ENCODE measurements at places on chromosomes 5 and 9. TPM values are rescaled to one million over a fixed set of nuclear protein-coding genes. Genes with fewer than 3 reads are reported as not detected.
A peak's percentile ranks its signal among the peaks of the same experiment; 100 is the strongest.

Gene CSF2
- total RNA-seq, result not detected

Gene PLEKHG4B
- 46.6 TPM for total RNA-seq

Gene LVRN
- 0.19 TPM for total RNA-seq

Gene CER1
- total RNA-seq, result 0.99 TPM

Gene MARCHF11
- total RNA-seq, result 1.2 TPM

Gene SLC36A3
- total RNA-seq, result not detected

Gene NR6A1
- total RNA-seq, result 10.0 TPM

Gene SEC16A
- 74.6 TPM for total RNA-seq

Gene FBP2
- total RNA-seq, result not detected

Gene TMEFF1
- total RNA-seq, result 9.5 TPM

Gene PRLR
- 6.7 TPM for total RNA-seq

Gene WDR38
- total RNA-seq, result not detected

Gene FAM114A2
- 18.5 TPM for total RNA-seq

DNA sequence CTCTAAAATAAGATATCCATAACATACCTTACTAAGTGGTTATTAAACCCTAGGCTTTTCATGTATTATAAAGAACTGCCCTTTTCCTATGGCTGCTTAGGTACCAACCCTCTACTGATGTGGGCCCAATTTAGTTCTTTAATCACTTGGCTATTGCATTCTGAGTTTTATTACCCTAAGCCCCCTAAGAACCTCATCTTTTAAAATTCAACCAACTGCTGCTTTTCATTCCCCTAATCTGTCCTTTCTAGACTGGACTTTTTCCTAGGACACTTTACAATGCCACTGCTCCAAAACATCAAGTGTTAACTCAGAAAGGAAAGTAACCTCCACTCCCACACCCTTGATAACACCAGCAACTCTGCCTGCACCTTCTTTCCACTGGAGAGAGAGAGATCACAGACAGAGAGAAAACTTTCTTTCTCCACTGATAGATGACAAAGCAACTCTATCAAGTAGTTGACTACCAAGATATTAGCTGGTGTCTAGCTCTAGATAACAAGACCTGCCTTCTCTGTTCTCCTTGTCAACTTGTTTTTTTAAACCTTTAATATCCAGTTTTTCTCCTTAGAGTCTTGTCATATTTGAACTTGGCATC, 27.3 kb downstream of the ELL2 start:
- no peaks in the 10 kb centered on the region for H3K27me3 ChIP-seq
- H3K36me3 ChIP-seq, result peaks cover 6% of the 10 kb centered on the region
- H3K4me1 ChIP-seq, result no peaks in the 10 kb centered on the region
- H3K4me3 ChIP-seq, result peak overlapping the region; percentile 34
- peak overlapping the region; percentile 83 for H3K27ac ChIP-seq
- no peak for DNase-seq

GRCh38 chr5:157400741-157401495, 59.1 kb upstream of the NIPAL4 start:
- no peak overlapping the region for H3K27ac ChIP-seq
- no peak for DNase-seq
- H3K4me3 ChIP-seq, result no peak overlapping the region
- no peaks in the 10 kb centered on the region for H3K4me1 ChIP-seq

GRCh38 chr5:95631255-95631958, 11.5 kb downstream of the GPR150 start:
- no peak overlapping the region for H3K27ac ChIP-seq
- no peaks in the 10 kb centered on the region for H3K4me1 ChIP-seq
- DNase-seq, result no peak
- H3K4me3 ChIP-seq, result no peak overlapping the region

- no peak overlapping the region for H3K4me3 ChIP-seq
- peaks cover 10% of the 10 kb centered on the region for H3K36me3 ChIP-seq
- DNase-seq, result no peak
- H3K27me3 ChIP-seq, result no peaks in the 10 kb centered on the region
- H3K4me1 ChIP-seq, result no peaks in the 10 kb centered on the region
Observed at GRCh38 chr5:138305797-138306196, 25.8 kb downstream of the CDC25C start.

GRCh38 chr5:67677422-67677970, 480.9 kb upstream of the CD180 start:
- peaks cover 3% of the 10 kb centered on the region for H3K27me3 ChIP-seq
- H3K4me3 ChIP-seq, result no peak overlapping the region
- no peak for DNase-seq
- H3K36me3 ChIP-seq, result no peaks in the 10 kb centered on the region

- no peak for DNase-seq
- H3K36me3 ChIP-seq, result no peaks in the 10 kb centered on the region
- no peak overlapping the region for H3K27ac ChIP-seq
- H3K4me1 ChIP-seq, result no peaks in the 10 kb centered on the region
Observed at GRCh38 chr5:98989727-98990126, 60.9 kb upstream of the CHD1 start.

DNA sequence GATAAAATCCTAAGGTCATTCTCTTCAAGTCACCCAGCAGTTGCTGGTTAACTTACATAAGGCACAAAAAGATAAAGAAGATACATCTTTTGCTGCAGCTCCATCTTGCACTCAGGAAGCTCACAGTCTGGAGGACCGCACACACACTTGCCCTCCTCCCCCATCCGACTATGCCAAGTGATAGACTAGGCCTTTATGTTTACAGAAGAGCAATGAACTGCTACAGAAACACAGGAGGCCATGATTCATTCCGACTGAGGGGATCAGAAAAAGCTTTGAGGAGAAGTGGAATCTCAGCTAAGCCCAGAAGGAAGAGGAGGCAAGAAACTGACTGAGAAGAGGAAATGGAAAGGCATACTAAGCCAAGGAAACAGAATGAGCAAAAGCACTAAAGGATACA, 17.4 kb downstream of the NRG2 start:
- H3K27ac ChIP-seq, result no peak overlapping the region
- DNase-seq, result no peak
- H3K4me1 ChIP-seq, result no peaks in the 10 kb centered on the region
- peaks cover 36% of the 10 kb centered on the region for H3K27me3 ChIP-seq
- no peaks in the 10 kb centered on the region for H3K36me3 ChIP-seq
- no peak overlapping the region for H3K4me3 ChIP-seq

GRCh38 chr9:19781240-19781639, 7.6 kb downstream of the SLC24A2 start:
- no peak overlapping the region for H3K27ac ChIP-seq
- no peak for DNase-seq
- no peak overlapping the region for H3K4me3 ChIP-seq
- no peaks in the 10 kb centered on the region for H3K4me1 ChIP-seq
- no peaks in the 10 kb centered on the region for H3K36me3 ChIP-seq

DNA sequence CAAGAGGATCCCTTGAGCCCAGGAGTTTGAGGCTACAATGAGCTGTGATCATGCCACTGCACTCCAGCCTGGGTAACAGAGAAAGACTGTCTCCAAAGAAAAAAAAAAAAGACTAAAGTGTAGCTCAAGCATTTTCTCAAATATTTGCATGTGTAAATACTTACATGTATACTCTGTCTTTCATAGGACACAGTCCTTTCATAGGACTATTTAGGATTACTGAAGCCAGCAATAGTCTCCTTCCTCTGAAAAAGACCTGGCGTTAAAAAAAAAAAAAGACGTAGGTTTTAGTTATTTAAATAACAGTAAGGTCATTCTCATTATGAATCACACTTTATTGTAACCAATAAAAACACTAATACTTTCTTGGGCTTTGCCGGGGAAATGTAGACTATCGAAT, 29.9 kb downstream of the HSDL2 start:
- no peak for DNase-seq
- no peak overlapping the region for H3K27ac ChIP-seq
- peaks cover 29% of the 10 kb centered on the region for H3K36me3 ChIP-seq
- H3K27me3 ChIP-seq, result no peaks in the 10 kb centered on the region

GRCh38 chr5:53323511-53323910, 156.9 kb upstream of the FST start:
- H3K4me1 ChIP-seq, result no peaks in the 10 kb centered on the region
- H3K27me3 ChIP-seq, result no peaks in the 10 kb centered on the region
- H3K27ac ChIP-seq, result peak overlapping the region; percentile 67
- H3K36me3 ChIP-seq, result no peaks in the 10 kb centered on the region

GRCh38 chr5:100270023-100270771, 265.0 kb upstream of the FAM174A start:
- H3K27ac ChIP-seq, result no peak overlapping the region
- H3K27me3 ChIP-seq, result no peaks in the 10 kb centered on the region
- H3K36me3 ChIP-seq, result no peaks in the 10 kb centered on the region
- DNase-seq, result no peak
- peaks cover 9% of the 10 kb centered on the region for H3K4me1 ChIP-seq

- no peak for DNase-seq
- H3K27ac ChIP-seq, result peak overlapping the region; percentile 85
- peaks cover 26% of the 10 kb centered on the region for H3K4me1 ChIP-seq
- H3K36me3 ChIP-seq, result no peaks in the 10 kb centered on the region
Observed at GRCh38 chr9:4106760-4107143, 193.1 kb downstream of the GLIS3 start.

- H3K4me3 ChIP-seq, result no peak overlapping the region
- H3K27ac ChIP-seq, result peak overlapping the region; percentile 22
- H3K27me3 ChIP-seq, result no peaks in the 10 kb centered on the region
- H3K36me3 ChIP-seq, result peaks cover 8% of the 10 kb centered on the region
- DNase-seq, result no peak
- H3K4me1 ChIP-seq, result peaks cover 36% of the 10 kb centered on the region
Observed at GRCh38 chr5:1502046-1502736, 21.6 kb downstream of the LPCAT1 start.

- H3K4me3 ChIP-seq, result no peak overlapping the region
- no peaks in the 10 kb centered on the region for H3K36me3 ChIP-seq
- no peak overlapping the region for H3K27ac ChIP-seq
- DNase-seq, result no peak
- peaks cover 43% of the 10 kb centered on the region for H3K4me1 ChIP-seq
Observed at GRCh38 chr5:103375350-103375749, 116.8 kb downstream of the MACIR start.

DNA sequence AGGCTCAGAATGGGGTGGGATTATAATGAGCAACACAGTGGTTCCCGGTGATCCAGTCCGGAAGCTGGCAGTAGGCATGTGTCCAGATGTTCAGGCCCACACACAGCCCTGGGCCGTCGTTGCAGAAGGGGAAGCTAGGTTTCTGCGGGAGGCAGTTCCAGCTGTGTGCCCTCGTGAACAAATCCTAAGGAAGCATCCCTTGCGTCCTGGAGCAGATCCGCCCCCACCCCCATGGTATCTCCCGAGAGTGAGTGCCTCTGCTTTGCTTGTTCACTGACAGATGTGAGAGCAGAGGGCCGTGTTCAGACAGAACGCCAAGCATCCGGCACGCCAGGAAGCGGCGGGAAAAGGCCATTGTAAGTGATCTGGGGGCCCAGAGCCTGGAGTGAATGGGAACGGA, 104.8 kb downstream of the PDE6A start:
- no peaks in the 10 kb centered on the region for H3K27me3 ChIP-seq
- H3K27ac ChIP-seq, result no peak overlapping the region
- H3K4me1 ChIP-seq, result peaks cover 23% of the 10 kb centered on the region
- H3K4me3 ChIP-seq, result no peak overlapping the region
- DNase-seq, result no peak

DNA sequence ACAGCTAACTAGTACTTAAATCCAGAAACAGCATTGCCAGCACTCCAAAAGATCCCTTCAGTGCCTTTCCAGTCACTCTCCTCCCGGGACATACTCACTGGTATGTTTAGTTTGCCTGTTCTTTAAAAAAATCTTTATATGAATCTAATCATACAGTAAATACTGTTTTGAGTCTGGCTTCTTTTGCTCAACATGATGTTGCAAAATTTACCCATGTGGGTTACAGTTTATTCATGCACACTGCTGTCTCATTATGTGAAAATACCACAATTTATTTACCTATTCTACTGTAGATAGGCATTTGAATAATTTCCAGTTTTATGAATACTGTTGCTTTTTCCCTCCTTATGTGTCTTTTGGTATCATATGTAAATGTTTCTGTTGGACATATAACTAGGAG, 13.5 kb downstream of the NDFIP1 start:
- peaks cover 30% of the 10 kb centered on the region for H3K36me3 ChIP-seq
- peaks cover 18% of the 10 kb centered on the region for H3K4me1 ChIP-seq

GRCh38 chr9:123354806-123355508, 1.0 kb upstream of the CRB2 start:
- peak overlapping the region; percentile 73 for H3K27ac ChIP-seq
- peak overlapping the region; percentile 82 for H3K4me3 ChIP-seq
- H3K27me3 ChIP-seq, result peaks cover 30% of the 10 kb centered on the region
- H3K4me1 ChIP-seq, result peaks cover 33% of the 10 kb centered on the region
